ENCODE measurements at places on chromosomes 16 and 17. TPM values are rescaled to one million over a fixed set of nuclear protein-coding genes. Genes with fewer than 3 reads are reported as not detected.

TMEM235 gene
- total RNA-seq: not detected

CNTNAP1 gene
- 5.0 TPM for total RNA-seq

ELOB gene
- total RNA-seq: 278 TPM

KCNJ18 gene
- not detected for total RNA-seq

KRT15 gene
- total RNA-seq: 0.03 TPM

KDM6B gene
- total RNA-seq: 1.8 TPM

TP53TG3B gene
- total RNA-seq: not detected

TMEM132E gene
- 0.47 TPM for total RNA-seq

DNA sequence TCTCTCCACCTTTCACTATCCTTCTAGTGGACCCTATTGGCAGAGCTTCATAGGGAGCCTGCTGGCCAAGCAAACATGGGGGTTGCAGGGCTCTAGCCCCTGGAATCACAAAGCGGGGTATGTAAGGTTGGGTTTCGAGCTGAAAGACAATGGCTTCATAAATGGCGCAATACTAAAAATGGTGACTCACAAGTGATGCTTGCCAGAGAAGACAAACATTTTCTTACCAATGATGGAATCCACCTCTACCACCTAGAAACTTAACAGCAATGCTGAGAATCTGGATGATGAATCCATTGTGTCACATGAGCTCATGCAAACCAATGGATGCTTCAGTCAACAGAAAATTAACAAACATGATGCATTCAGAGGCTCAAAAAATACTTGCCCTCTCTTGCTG is 375.3 kb upstream of the PSMD7 start:
- no peak for DNase-seq
- no peaks in the 10 kb centered on the region for H3K27me3 ChIP-seq
- no peak overlapping the region for H3K27ac ChIP-seq
- H3K36me3 ChIP-seq: no peaks in the 10 kb centered on the region
- peaks cover 14% of the 10 kb centered on the region for H3K4me1 ChIP-seq

- H3K4me1 ChIP-seq: no peaks in the 10 kb centered on the region
- H3K4me3 ChIP-seq: no peak overlapping the region
- no peak for DNase-seq
- no peaks in the 10 kb centered on the region for H3K36me3 ChIP-seq
- no peak overlapping the region for H3K27ac ChIP-seq
These were observed 978.8 kb downstream of the KCNJ18 start for GRCh38 chr17:22671110-22671509.

GRCh38 chr17:80426671-80427326 is 11.8 kb downstream of the ENDOV start:
- DNase-seq: peak; percentile 90
- H3K4me3 ChIP-seq: no peak overlapping the region
- no peaks in the 10 kb centered on the region for H3K4me1 ChIP-seq
- H3K27me3 ChIP-seq: no peaks in the 10 kb centered on the region

GRCh38 chr17:19569785-19570543 is 36.3 kb downstream of the SLC47A1 start:
- no peak overlapping the region for H3K27ac ChIP-seq
- DNase-seq: no peak
- no peak overlapping the region for H3K4me3 ChIP-seq
- H3K27me3 ChIP-seq: no peaks in the 10 kb centered on the region

DNA sequence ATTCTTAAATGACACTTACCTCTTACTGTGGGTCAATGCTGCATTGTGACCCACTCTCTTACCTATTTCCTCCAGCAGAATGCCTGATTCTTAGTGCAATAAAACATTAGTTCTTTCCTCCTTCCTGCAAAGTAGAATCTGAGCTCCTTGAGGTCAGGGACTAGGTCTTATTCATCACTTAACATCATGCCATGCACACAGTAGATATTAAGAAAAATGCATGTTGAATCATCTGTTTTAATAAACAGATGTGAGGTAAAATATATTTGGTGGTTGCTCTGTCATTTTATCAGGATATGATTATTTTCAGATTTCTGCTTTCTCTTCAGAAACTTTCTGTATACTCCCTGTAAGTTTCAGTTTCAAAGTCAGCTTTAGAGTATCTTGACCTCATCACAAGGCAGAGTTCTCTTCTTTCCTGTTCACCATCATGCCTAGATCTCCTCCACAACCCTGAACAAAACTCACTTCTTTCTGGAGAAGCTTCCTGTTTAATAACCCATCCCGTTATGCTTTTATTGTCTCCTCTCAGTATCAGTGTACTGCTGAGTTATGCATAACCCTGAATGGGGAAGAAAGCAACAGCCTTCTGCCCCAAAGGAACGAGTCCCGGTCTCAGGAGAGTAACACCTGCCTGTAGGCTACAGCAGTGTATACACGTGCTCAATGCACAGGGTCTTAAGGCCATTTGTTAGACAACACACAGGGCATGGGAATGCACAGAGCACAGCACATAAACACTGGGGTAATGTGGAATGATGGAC is 30.3 kb upstream of the SUPT4H1 start:
- no peak overlapping the region for H3K27ac ChIP-seq
- peaks cover under 1% of the 10 kb centered on the region for H3K4me1 ChIP-seq
- DNase-seq: no peak
- H3K27me3 ChIP-seq: no peaks in the 10 kb centered on the region
- no peaks in the 10 kb centered on the region for H3K36me3 ChIP-seq

- H3K4me1 ChIP-seq: peaks cover 11% of the 10 kb centered on the region
- no peak overlapping the region for H3K27ac ChIP-seq
- no peaks in the 10 kb centered on the region for H3K27me3 ChIP-seq
These were observed 5.6 kb downstream of the TRIM65 start for GRCh38 chr17:75891022-75891604.

DNA sequence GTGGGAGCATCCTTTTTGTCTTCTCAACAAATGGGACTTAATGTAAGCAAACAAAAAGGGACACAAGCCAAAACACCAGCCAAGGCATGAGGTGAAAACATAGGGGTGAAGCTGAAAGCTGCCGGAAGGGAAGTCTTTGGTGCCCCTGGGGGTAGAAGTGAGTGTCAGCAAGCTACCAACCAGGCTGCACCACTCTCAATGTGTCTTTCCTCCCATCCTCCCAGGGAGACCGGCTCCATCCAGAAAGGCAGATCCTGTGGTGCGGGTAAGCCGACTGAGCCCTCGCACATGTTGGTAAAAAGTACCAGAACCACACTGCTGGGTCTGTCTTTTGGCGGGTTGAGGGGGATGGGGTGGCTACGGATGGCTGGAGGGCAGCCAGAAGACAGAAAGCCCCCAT is 52.0 kb upstream of the SREBF1 start:
- peaks cover 16% of the 10 kb centered on the region for H3K4me1 ChIP-seq
- H3K27ac ChIP-seq: no peak overlapping the region
- peak; percentile 82 for DNase-seq
- no peaks in the 10 kb centered on the region for H3K27me3 ChIP-seq
- H3K4me3 ChIP-seq: no peak overlapping the region
- H3K36me3 ChIP-seq: no peaks in the 10 kb centered on the region

DNA sequence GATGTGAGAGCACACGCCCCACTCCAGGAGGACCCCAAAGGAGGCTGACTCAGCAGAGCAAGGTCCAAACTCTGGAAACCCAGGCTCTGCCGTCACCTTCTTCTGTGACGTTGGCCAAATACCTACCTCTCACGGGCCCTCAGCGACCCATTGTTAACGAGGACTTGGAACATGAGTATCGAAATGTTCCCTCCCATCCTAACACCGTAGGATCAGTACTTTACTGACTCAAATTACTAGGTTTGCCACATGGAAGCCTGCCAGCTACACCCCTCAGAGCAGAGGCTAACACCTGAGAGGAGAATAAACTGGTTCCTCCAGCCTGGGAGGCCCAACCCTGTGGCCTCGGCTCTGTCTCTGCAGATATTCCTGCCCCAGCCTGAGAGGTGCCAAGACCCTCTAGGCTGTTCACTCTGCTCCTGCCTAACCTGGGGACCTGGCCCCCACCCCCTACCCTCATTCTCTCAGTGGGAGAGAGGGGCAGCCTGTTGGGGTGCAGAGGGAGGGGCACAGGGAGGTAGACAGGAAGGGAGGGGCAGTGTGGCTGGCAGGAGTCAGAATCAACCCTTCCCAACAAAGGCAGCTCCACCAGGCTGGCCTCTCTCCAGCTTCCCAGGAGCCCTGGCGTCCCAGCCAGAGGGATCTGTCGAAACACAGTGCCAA is 4.4 kb downstream of the PITPNM3 start:
- no peak overlapping the region for H3K27ac ChIP-seq
- DNase-seq: peak; percentile 27
- H3K4me3 ChIP-seq: no peak overlapping the region

DNA sequence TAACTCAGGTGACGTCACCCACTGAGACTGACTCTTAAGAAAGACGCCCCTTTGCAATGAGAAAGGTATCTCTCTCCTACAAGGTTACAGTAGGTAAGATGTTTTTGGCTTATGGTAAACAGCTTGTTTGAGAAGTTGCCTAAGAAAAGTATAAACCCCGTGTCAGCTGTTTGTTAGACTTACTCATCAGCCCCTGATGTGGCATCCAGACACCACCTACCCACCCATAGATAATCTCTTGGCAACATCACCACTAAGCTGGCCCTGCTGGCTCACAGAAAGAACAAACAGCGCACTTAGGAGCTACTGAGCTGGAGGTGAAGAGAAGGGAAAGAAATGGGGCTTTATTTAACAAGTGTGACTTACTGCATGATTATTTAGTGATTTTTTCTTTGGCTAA is 121.0 kb downstream of the PARN start:
- H3K27me3 ChIP-seq: no peaks in the 10 kb centered on the region
- peaks cover 20% of the 10 kb centered on the region for H3K4me1 ChIP-seq
- H3K27ac ChIP-seq: peak overlapping the region; percentile 52
- no peak overlapping the region for H3K4me3 ChIP-seq

DNA sequence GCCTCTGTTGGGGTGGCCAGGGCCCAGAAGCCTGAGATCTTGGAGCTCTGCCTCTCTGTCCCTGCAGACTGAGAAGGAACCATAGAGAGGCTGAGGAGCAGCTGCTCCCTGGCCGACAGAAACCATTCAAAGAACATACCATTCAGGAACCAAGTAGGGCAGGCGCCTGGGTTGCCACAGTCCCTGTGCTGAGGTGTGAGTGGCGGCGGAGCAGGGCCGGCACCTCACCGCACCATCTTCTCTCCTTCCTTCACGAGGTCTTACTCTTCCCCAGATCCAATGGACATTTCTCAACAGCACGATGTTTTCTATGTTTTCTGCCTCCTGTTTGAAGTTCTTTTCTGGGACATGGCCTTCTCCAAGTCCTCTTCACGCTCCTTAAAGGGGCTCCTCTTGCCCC is 22.8 kb upstream of the ALOX15 start:
- no peak overlapping the region for H3K4me3 ChIP-seq
- H3K27me3 ChIP-seq: no peaks in the 10 kb centered on the region
- DNase-seq: no peak
- peaks cover 10% of the 10 kb centered on the region for H3K4me1 ChIP-seq
- H3K36me3 ChIP-seq: no peaks in the 10 kb centered on the region

GRCh38 chr16:55656691-55657092 is 904 bp downstream of the SLC6A2 start:
- no peak for DNase-seq
- peak overlapping the region; percentile 73 for H3K4me3 ChIP-seq
- peaks cover 71% of the 10 kb centered on the region for H3K27me3 ChIP-seq
- no peak overlapping the region for H3K27ac ChIP-seq

GRCh38 chr16:15538507-15538906 is 104.1 kb downstream of the BMERB1 start:
- H3K4me1 ChIP-seq: peaks cover 8% of the 10 kb centered on the region
- no peak for DNase-seq
- no peak overlapping the region for H3K4me3 ChIP-seq
- H3K27me3 ChIP-seq: no peaks in the 10 kb centered on the region
- no peak overlapping the region for H3K27ac ChIP-seq

- peak overlapping the region; percentile 61 for H3K4me3 ChIP-seq
- H3K4me1 ChIP-seq: peaks cover 24% of the 10 kb centered on the region
- H3K27me3 ChIP-seq: peaks cover 100% of the 10 kb centered on the region
These were observed 41.0 kb downstream of the RAI1 start for GRCh38 chr17:17722081-17722905.

DNA sequence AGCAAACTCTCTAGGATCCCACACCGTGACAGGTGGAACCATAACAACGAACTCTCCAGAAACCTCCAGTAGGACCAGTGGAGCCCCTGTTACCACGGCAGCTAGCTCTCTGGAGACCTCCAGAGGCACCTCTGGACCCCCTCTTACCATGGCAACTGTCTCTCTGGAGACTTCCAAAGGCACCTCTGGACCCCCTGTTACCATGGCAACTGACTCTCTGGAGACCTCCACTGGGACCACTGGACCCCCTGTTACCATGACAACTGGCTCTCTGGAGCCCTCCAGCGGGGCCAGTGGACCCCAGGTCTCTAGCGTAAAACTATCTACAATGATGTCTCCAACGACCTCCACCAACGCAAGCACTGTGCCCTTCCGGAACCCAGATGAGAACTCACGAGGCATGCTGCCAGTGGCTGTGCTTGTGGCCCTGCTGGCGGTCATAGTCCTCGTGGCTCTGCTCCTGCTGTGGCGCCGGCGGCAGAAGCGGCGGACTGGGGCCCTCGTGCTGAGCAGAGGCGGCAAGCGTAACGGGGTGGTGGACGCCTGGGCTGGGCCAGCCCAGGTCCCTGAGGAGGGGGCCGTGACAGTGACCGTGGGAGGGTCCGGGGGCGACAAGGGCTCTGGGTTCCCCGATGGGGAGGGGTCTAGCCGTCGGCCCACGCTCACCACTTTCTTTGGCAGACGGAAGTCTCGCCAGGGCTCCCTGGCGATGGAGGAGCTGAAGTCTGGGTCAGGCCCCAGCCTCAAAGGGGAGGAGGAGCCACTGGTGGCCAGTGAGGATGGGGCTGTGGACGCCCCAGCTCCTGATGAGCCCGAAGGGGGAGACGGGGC is 1.3 kb downstream of the SPN start:
- no peaks in the 10 kb centered on the region for H3K27me3 ChIP-seq
- H3K27ac ChIP-seq: no peak overlapping the region
- DNase-seq: no peak

DNA sequence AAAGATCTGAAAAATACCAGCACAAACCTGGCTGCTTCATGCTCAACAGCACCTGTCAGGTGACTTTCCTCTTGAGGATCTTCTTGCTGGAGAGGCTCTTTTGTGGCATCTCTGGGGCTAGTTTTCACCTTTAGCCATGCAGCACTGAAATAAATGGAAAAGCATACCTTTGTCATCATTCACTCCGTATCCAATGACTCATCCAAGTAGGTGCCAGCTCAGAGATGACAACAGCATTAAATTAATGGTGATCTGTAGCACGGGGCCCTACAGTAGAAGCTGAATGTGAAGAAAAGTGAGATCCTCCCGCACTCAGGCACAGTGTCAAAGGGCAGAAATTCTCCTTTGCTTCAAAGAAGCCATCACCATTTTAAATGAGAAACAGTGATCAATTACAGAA is 32.2 kb downstream of the KIAA0753 start:
- H3K36me3 ChIP-seq: peaks cover 37% of the 10 kb centered on the region
- H3K27me3 ChIP-seq: no peaks in the 10 kb centered on the region
- H3K4me1 ChIP-seq: no peaks in the 10 kb centered on the region
